ENCODE measurements at places on chromosomes 1 and 21. TPM values are rescaled to one million over a fixed set of nuclear protein-coding genes. Genes with fewer than 3 reads are reported as not detected.

DNA sequence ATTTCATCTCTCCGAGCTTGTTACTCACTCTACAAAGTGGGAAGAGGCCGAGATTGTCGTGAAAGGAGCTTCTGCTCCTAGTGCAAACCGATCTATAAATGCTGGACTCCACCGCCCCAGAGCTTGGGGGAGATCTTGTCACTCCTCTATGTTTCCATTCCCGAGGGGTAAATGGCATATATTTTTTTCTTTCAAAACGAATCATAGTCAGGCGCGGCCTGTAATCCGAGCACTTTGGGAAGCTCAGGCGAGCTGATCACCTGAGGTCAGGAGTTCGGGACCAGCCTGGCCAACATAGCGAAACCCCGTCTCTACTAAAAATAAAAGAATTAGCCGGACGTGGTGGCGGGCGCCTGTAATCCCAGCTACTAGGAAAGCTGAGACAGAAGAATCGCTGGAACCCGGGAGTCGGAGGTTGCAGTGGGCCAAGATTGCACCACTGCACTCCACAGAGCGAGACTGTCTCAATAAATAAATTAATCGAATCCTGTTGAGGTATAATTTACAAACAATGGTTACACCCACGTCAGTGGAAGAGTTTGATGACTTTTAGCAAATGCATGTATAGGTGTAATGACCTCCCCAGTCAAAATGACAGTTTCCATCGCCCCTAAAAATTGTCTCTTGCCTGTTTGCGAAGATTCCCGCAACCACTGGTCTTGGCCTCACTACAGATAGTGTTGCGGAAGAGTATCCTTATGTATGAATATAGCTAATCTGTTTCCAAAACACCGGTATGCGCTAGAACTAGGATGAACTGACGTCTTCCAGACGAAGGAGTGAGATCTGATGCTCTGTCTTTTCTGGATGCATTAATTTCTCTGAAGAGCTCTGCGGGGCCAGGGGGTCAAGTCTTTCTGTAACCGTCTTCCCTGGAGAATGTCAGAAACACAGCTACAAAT, 840 bp upstream of the HEATR1 start:
- no peak for DNase-seq

GRCh38 chr1:180623579-180624347, 8.1 kb upstream of the XPR1 start:
- DNase-seq, result no peak

DNA sequence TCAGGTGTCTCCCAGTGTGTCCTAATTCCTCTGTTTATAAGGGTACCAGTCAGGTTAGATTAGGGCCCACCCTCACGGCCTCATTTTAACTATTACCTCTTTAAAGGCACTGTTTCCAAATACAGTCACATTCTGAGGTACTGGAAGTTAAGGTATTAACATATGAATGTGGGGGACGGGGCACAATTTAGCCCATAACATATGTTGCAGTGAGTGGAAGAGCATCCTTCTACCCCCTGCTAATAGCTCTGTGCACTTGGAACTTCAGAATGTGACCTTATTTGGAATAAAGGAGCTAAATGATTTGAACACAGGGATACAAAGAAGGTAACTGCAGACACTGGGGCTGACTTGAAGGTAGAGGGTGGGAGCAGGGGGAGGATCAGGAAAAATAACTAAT, 67.3 kb upstream of the ADGRL2 start:
- DNase-seq, result no peak

DNA sequence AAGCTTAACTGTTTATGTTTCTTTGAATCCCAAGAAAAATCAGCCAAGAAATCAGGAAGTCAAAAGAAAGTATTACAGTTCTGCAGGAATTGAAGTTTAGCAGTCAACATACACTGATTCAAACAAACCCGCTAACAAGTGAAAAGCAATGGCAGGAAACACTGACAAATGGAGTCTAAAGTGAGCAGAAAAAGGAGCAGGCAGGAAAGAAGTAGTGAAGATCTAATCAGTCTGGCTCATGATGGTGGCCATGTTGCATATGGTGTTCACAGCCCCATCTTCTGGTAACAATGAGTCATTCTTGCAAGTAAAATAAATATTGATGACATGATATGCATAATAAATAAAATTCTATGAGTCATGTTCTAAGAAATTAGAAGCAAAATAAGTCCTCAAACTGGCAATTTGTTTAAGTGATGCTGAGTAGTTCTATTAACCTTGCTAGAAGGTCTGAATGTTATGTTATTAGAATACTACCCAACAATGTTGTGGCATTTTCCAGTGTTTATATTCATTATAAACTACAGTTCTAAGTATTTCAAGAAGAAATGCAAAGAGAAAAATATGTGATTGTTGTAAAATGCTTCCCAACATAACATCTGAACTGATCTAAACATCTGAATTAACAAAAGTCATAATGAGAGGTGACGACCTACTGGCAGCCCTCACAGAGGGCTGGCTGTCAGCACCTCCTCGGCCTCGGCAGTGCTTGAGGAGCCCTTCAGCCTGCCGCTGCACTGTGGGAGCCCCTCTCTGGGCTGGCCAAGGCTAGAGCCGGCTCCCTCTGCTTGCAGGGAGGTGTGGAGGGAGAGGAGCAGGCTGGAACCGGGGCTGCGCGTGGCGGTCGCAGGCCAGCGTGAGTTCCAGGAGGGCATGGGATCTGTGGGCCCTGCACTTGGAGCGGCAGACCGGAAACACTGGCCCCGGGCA, 5.7 kb upstream of the ACBD6 start:
- DNase-seq, result no peak

DNA sequence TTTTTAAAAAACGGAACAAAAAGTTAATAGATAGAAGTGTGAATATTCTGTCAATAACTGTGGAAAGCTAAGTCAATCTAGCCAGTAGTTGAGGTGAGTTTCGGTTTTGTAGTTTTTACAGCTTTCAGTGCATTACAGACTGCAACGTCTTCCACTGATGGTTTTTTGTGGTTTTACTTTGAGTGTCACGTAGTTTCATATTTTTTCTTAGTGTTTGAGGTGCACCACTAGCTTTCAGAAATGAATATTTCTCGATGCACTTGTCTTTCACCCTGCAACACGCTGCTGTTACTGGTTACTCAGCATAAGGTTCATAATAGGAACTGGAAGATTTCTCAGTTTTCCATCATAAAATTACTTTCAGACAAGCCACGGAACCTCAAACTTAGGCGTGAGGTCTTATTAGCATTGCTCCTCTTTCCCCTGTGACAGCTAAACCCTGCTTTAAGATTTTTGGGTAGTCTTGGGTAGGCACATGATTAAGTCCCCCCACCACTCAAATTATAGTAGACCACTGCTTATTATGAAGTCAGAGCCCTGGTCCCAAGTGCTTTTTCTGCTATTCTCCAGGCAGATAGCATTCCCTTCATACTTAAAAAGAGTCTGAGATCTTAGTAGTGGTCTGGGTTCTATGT, 1412.7 kb downstream of the KCNT2 start:
- no peak for DNase-seq

DNA sequence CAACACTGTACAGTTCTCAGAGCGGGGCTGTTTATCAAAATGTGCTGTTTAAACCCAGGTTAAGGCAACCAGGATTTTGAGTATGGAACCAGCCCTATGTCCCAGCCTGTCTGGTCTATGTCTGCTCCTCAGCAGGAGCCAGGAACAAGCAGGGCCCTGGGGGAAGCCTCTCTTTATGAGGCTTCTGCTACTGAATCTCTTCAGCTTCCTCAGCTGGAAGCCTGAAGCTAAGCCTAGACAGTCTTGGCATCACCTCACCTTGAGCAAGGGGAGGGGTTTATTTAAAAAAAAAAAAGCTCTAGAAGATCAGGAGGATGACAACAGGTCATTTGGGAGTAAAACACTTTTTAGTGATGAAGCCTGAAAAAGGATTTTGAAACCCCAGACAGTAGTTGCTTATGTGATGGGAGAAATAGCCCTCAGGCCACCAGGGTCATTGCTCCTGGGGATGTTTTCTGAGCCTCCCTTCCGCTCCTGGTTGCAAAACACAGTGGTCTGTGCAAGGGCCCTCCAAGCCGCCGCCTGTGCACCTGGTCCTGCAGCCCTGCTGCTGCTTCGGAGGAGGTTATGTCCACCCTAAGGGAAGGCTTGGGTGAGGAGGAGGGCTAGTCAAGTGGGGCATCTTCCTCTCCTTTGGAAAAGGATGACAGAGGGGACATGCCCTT, 21.8 kb upstream of the GRHL3 start:
- no peak for DNase-seq

- no peak for DNase-seq
These were observed 318.8 kb upstream of the NEGR1 start for GRCh38 chr1:72601035-72601674.

GRCh38 chr21:14844001-14844400, 220.8 kb downstream of the NRIP1 start:
- DNase-seq, result no peak

GRCh38 chr1:34763142-34763781, 3.7 kb downstream of the GJB4 start:
- no peak for DNase-seq

DNA sequence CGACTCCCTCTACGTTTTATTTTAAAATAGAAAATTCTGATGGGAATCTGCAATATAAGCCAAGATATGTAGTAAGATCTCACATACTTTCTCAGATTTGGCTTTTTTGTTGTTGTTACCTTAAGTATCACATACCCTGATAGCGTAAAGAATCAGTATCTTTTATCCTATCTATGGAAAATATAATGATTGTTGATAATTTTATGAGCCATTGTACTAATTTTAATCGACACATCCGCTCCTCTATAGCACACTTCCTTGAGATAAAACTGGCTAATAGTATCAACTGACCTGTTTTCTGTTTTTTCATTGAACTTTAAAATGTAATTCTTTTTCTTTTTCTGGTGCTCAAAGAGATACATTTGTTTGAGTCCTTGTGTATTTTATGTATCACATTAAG, 118.7 kb downstream of the NFIA start:
- DNase-seq, result no peak

- no peak for DNase-seq
These were observed 74.3 kb downstream of the ETS2 start for GRCh38 chr21:38879912-38880576.

GRCh38 chr1:240363315-240363714, 248.6 kb downstream of the GREM2 start:
- DNase-seq, result no peak

PRAMEF18 gene
- not detected for total RNA-seq

NBPF20 gene
- 5.9 TPM for total RNA-seq

ERVH48-1 gene
- total RNA-seq, result not detected

TMEM269 gene
- not detected for total RNA-seq

CLCA2 gene
- total RNA-seq, result not detected

Data from uterus (tissue), 4 donors.